ENCODE measurements at places on chromosomes 4 and X.

- DNase-seq, result no peak
Measured at GRCh38 chr4:83771113-83771705, 235.3 kb downstream of the GPAT3 start.

GRCh38 chr4:109065006-109065405 is 237.5 kb downstream of the COL25A1 start:
- no peak for DNase-seq

GRCh38 chr4:100063355-100063754 is 113.3 kb upstream of the H2AZ1 start:
- no peak for DNase-seq

GRCh38 chr4:142952821-142953580 is 106.9 kb upstream of the INPP4B start:
- DNase-seq, result no peak

DNA sequence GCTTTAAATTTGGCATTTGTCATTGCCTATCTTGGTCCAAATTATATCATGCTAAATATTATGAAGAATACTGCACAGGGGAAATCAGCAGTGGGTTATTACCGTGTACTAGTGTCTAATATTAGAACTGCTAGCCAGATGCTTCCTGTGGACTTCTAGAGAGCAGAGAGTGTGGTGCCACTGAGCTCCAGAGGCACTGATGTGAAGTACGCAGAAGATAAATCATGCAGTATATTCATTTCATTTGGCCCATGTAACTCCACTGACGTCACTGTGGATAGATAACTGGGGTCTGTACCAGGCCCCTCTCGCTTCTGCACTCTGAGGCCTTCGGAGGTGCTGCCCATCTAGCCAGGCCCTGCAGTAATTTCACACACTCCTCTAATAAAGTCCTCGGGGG is 80.0 kb downstream of the ALPK1 start:
- no peak for DNase-seq

- no peak for DNase-seq
Measured at GRCh38 chr4:143587703-143588102, 74.2 kb downstream of the SMARCA5 start.

- DNase-seq, result no peak
Measured at GRCh38 chr4:70737006-70737405, 15.2 kb downstream of the RUFY3 start.

GRCh38 chr4:118712872-118713271 is 27.7 kb downstream of the METTL14 start:
- no peak for DNase-seq

- no peak for DNase-seq
Measured at GRCh38 chrX:108018656-108019381, 26.0 kb upstream of the VSIG1 start.

- no peak for DNase-seq
Measured at GRCh38 chr4:150849016-150849415, 166.1 kb downstream of the LRBA start.

GRCh38 chr4:80731436-80731835 is 299.1 kb upstream of the BMP3 start:
- no peak for DNase-seq

DNA sequence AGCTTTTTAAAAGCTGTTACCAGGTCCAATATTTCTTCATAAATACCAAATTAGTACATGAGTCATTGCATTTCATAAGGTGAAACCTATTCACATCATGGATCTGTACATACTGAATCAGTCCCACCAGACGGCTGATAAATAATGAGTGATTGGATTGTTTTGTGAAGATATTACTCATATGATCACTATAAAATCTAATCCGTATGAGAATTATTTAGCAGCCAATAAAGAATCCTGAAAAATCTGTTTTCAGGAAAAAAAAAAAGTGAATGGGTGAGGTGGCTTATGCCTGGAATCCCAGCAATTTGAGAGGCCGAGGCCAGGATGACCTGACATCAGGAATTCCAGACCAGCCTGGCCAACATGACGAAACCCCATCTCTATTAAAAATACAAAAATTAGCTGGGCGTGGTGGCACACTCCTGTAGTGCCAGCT is 438.1 kb downstream of the INPP4B start:
- no peak for DNase-seq

DNA sequence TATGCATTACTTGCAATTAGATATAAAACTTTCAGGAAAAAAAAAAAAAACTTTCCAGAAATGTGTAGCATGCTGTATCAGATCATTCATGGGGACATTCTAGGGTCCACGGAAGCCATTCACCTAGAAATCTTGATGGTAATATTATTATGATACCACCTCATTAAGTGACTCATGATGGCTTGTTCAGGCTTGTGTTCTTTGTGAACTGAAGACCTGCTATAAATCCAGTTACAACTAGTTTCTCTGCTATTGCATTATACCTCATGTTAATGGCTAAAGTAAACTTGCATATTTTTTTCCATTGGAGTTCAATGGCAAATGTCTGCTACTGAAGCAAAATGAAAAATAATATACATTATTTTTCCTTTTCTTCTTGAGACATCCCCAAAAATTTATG is 35.3 kb upstream of the PTPN13 start:
- no peak for DNase-seq

DNA sequence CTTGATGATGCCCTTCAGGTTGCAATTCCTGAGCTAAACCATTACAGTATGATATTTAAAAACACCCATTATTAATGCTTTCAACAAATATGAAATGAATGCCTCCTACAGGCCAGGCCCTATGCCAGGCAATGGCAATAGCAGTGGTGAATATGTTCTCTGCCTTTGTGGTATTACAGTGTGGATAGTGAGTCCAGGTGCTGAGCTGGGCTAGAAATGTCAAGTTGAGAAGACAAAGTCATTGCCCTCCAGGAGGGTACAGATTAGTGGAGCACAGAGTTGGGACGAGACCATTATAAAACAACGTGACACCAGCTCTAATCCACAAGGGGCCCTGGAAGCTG is 81.9 kb downstream of the RBM47 start:
- DNase-seq, result no peak

GRCh38 chr4:141933978-141934377 is 297.6 kb downstream of the IL15 start:
- DNase-seq, result no peak

DNA sequence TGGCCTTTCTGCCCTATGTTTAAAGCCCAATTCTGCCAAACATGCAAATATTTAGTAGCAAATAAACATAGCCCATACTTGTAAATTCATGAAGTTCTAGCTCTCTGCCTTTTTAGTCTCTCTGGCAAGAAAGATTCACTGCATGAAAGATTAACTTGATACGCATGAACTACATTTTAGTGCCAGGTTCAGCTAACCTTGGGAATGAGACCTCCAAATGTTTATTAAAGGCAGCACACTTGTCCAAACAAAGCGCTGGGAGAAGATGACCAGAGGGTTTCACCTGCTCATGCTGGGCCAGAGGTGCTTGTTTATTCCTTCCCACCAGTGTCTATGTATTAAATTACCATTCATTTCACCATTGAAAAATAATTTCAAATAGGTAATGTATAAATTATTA is 44.5 kb upstream of the IL1RAPL1 start:
- no peak for DNase-seq

GRCh38 chr4:39348371-39349315 is 17.5 kb downstream of the RFC1 start:
- no peak for DNase-seq

DNA sequence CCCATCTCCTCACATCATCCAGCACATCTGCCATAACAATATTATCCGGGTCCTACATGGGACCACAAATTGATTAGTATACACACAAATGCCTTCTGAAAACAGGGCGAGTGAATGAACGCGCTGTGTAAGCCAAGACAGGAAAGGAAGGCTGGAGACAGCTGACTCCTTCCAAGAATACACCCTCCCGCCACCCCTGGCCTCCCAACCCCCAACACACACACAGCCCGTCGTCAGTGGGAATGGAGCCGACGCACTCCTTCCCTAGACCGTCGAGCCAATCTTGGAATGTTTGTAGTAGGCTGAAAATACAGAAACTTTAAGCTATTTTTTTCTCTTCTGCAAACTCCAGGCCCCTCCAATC is 319 bp upstream of the MAGEH1 start:
- DNase-seq, result no peak

- DNase-seq, result no peak
Measured at GRCh38 chr4:87219632-87220093, 755 bp downstream of the KLHL8 start.

- DNase-seq, result no peak
Measured at GRCh38 chr4:88230461-88230891, 53.9 kb downstream of the PPM1K start.

All from SHP77 treated with DMSO at 0.1 percent for 48 hours (cell line).